Fibroblast of upper back skin (primary cell): ENCODE measurements at places on chromosomes 4 and X.
A peak's percentile ranks its signal among the peaks of the same experiment; 100 is the strongest.

DNA sequence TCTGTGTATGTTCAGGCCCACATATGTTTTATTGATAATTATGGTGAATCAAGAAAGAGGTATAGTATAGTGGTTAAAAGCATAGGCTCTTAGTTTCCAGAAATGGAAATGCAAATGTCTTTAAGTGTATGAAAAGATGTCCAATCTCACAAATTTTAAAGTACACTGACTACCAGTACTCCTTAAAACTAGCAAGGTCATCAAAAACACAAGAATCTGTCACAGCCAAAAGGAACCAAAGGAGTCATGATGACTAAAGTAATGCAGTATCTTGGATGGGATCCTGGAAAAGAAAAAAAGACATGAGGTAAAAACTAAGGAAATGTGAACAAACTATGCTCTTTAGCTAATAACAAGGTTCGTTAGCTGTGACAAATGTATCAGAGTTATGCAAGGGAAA, 661 bp upstream of the RBM41 start:
- DNase-seq, result no peak

GRCh38 chr4:106708464-106708816, 327.7 kb downstream of the DKK2 start:
- DNase-seq, result no peak

GRCh38 chrX:149512225-149512885, 7.2 kb upstream of the IDS start:
- peak; percentile 38 for DNase-seq

- no peak for DNase-seq
Measured at GRCh38 chr4:18441203-18441590, 419.6 kb upstream of the LCORL start.

- DNase-seq, result no peak
Measured at GRCh38 chr4:72887152-72887551, 182.4 kb downstream of the COX18 start.

GRCh38 chrX:1400742-1401471, 9.0 kb upstream of the SLC25A6 start:
- no peak for DNase-seq

DNA sequence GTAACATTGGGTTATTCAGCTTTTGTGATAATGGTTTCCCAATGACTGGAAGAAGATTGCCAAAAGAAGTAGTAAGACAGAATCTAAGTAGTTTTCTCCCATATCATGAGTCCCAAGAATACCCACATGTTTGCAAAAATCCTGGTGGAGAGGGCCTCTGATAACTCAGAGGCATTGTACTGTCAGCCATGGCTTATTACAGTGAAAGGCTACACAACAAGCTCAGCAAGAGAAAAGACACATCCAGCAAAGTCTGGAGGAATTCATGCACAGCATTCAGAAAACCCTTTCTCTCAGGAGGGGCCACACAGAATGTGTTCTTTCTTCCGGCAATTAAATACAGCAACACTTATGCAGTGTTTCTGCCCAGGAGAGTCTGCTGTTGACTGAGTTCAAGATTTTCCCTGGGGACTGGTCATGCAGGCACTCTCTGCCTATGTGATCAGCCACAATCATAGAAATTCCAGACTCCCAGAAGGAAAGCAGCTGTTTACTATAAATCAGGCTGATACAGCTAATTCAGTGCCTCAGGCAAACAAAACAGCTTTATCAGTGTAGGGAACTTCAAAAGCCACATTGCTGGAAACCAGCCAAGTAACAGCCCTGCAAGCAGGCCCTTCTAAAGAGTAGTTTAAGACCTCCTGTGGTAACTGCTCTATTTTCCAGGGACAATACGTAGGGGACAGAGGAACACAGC, 937.1 kb downstream of the CCSER1 start:
- DNase-seq, result peak; percentile 10

- DNase-seq, result no peak
Measured at GRCh38 chr4:8744083-8744805, 127.4 kb downstream of the HMX1 start.
